ENCODE measurements at places on chromosomes 1 and 21. TPM values are rescaled to one million over a fixed set of nuclear protein-coding genes. Genes with fewer than 3 reads are reported as not detected.

ITPKB gene
- total RNA-seq: 3.9 TPM

C8A gene
- total RNA-seq: not detected

KCNH1 gene
- total RNA-seq: 5.1 TPM

DNA sequence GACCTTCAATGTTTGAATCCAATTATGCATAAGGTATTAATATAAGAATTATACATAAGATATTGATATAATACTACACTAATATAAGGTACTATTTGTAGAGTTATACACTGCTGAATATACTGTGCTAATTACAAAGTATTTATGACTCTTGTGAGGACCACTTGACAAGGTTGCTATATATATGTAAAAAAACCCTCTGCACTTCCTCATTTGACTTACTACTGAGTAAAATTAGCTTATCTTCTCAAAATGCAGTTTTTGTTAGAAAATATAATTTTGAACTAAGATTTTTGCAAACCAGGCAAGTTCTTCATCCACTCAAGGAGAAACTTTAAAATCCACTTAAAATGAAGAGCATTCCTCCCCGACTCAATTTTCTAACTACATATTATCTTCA, 8.5 kb downstream of the SIKE1 start:
- DNase-seq: no peak

DNA sequence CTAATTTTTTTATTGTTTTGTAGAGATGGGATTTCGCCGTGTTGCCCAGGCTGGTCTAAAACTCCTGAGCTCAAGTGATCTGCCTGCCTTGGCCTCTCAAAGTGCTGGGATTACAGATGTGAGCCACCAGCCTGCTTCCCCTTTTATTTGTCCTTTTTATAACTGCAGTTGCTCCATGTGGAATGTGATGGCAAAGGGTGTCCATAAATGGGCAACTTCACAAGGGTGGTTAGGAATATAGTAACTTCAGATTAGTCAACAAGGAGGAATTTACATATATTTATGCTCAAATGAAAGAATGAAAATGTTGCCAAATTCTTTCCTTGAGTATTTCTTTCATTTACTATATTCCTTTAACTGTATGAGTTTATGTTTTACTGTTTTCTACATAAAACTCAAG, 182.9 kb downstream of the BACH1 start:
- no peak for DNase-seq

DNA sequence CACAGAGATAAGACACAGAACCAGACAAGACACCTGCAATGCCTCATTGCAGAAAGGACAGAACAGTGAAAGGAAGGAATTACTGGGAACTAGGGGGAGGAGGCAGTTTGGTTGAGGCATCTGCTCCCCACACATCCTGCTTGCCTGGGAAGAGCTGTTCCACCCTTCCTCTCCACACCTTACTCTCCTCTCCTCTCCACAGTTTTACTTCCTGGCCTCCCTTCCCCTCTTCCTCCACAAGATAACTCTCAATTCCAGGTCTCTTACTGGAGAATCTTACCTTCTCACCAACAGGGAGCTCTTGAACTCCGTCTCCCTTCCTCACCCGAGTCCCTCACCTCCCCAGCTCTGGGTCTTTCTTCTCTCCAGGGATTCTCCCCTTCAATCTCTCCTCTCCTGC, 2.1 kb downstream of the ELOVL1 start:
- no peak for DNase-seq

GRCh38 chr1:22608361-22608760, 28.1 kb upstream of the C1QA start:
- no peak for DNase-seq

GRCh38 chr1:13927736-13928135, 227.7 kb downstream of the PRDM2 start:
- no peak for DNase-seq

DNA sequence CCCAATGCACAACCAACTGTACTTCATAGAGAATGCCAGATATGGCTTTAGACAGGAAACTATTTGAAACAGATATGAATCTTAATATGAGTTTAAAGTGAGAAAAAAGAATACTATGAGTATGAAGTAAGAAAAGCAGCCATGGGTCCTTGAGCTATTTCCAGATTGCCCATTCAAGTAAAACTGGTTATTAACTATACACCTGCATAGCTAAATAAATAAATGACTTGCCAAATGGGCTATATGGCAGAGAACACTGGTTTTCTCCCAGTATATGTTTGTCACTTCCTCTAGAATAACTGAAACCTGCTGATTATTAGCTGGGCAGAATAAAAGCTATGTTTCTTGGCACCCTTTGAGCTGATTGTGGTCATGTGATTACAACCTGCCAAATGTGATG, 17.0 kb upstream of the CD1C start:
- DNase-seq: no peak

DNA sequence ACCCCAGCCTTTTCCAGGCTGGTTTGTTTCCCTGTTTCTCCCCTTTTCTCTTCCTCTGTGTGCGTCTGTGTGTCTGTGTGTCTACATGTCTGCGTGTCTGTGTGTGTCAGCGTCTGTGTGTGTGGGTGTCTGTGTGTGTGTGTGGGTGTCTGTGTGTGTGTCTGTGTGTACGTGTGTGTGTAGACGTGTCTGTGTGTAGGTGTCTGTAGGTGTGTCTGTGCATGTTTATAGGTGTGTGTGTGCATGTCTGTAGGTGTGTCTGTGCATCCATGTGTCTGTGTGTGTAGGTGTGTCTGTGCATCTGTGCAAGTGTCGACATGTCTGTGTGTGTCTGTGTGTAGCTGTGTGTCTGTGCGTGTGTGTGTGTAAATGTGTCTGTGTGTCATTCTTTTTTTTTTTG, 3.3 kb downstream of the TTLL10 start:
- no peak for DNase-seq

- no peak for DNase-seq
Measured at GRCh38 chr1:209168204-209168603, 415.3 kb upstream of the CAMK1G start.

GRCh38 chr1:67619080-67619479, 65.9 kb upstream of the GADD45A start:
- DNase-seq: no peak

GRCh38 chr1:150973258-150973835, 1.3 kb downstream of the CERS2 start:
- no peak for DNase-seq

GRCh38 chr1:102691592-102692090, 416.7 kb downstream of the COL11A1 start:
- no peak for DNase-seq

GRCh38 chr1:222375701-222376100, 172.2 kb downstream of the HHIPL2 start:
- no peak for DNase-seq

Data from occipital lobe (tissue), 3 donors.